Cardiac muscle cell (in vitro differentiated cells and primary cell): ENCODE measurements at places on chromosomes 6 and 20. TPM values are rescaled to one million over a fixed set of nuclear protein-coding genes. Genes with fewer than 3 reads are reported as not detected.

BMP2 gene
- 261 and 289 TPM in 2 replicates for polyA plus RNA-seq

GNRH2 gene
- 0.24 TPM in 1 of 2 replicates, not detected in the other for polyA plus RNA-seq

HAO1 gene
- polyA plus RNA-seq = not detected in 2 replicates

WFDC5 gene
- not detected in 2 replicates for polyA plus RNA-seq

GABRR1 gene
- polyA plus RNA-seq = not detected in 2 replicates

TPD52L1 gene
- polyA plus RNA-seq = 49.2 and 96.3 TPM in 2 replicates

C2 gene
- polyA plus RNA-seq = 0.48 and 1.5 TPM in 2 replicates

SLC2A10 gene
- 7.8 and 9.9 TPM in 2 replicates for polyA plus RNA-seq

RSPH9 gene
- 5.8 and 8.1 TPM in 2 replicates for polyA plus RNA-seq

DLK2 gene
- polyA plus RNA-seq = 4.6 and 5.0 TPM in 2 replicates

MYCT1 gene
- polyA plus RNA-seq = 0.84 TPM in 1 of 2 replicates, not detected in the other

SLC35B2 gene
- polyA plus RNA-seq = 44.4 and 63.3 TPM in 2 replicates

MYMX gene
- 0.55 and 1.0 TPM in 2 replicates for polyA plus RNA-seq

FAM83C gene
- polyA plus RNA-seq = not detected in 2 replicates

FARS2 gene
- 19.1 and 22.5 TPM in 2 replicates for polyA plus RNA-seq

TMC2 gene
- polyA plus RNA-seq = not detected in 2 replicates

ZNF165 gene
- polyA plus RNA-seq = 1.8 and 1.9 TPM in 2 replicates

WASF1 gene
- 70.9 and 77.5 TPM in 2 replicates for polyA plus RNA-seq

SLA2 gene
- not detected in 2 replicates for polyA plus RNA-seq

HLA-C gene
- polyA plus RNA-seq = 72.6 and 72.7 TPM in 2 replicates

RARS2 gene
- 77.4 and 83.3 TPM in 2 replicates for polyA plus RNA-seq

SLC17A2 gene
- not detected in 2 replicates for polyA plus RNA-seq

GFOD1 gene
- polyA plus RNA-seq = 22.7 and 30.5 TPM in 2 replicates

ANGPT4 gene
- polyA plus RNA-seq = 0.15 TPM in 1 of 2 replicates, not detected in the other

CCN5 gene
- 0.20 TPM in 1 of 2 replicates, not detected in the other for polyA plus RNA-seq

MC3R gene
- not detected in 2 replicates for polyA plus RNA-seq

OPRL1 gene
- polyA plus RNA-seq = 2.1 and 2.9 TPM in 2 replicates

OR12D3 gene
- polyA plus RNA-seq = not detected in 2 replicates

MACROD2 gene
- polyA plus RNA-seq = 9.3 and 16.2 TPM in 2 replicates

ACTL10 gene
- polyA plus RNA-seq = 1.3 and 2.2 TPM in 2 replicates

ZBP1 gene
- polyA plus RNA-seq = not detected in 2 replicates

FUT9 gene
- not detected in 2 replicates for polyA plus RNA-seq

EGFL8 gene
- polyA plus RNA-seq = 10.1 and 15.2 TPM in 2 replicates
